GM23338 (cell line): ENCODE measurements at places on chromosomes 6 and 20. TPM values are rescaled to one million over a fixed set of nuclear protein-coding genes. Genes with fewer than 3 reads are reported as not detected.
A peak's percentile ranks its signal among the peaks of the same experiment; 100 is the strongest.

GRCh38 chr6:148997865-148998264, 251.0 kb downstream of the UST start:
- DNase-seq: no peak

- DNase-seq: no peak
Observed at GRCh38 chr6:117463762-117464665, 18.5 kb upstream of the DCBLD1 start.

The PRSS35 gene
- 1.2 and 2.1 TPM in 2 replicates for total RNA-seq

GRCh38 chr6:722608-723007, 29.7 kb upstream of the EXOC2 start:
- DNase-seq: no peak

- peak; percentile 83 for DNase-seq
Observed at GRCh38 chr20:63056236-63057170, 49.7 kb upstream of the BHLHE23 start.

- no peak for DNase-seq
Observed at GRCh38 chr20:36957875-36958667, 6.6 kb upstream of the SAMHD1 start.

DNA sequence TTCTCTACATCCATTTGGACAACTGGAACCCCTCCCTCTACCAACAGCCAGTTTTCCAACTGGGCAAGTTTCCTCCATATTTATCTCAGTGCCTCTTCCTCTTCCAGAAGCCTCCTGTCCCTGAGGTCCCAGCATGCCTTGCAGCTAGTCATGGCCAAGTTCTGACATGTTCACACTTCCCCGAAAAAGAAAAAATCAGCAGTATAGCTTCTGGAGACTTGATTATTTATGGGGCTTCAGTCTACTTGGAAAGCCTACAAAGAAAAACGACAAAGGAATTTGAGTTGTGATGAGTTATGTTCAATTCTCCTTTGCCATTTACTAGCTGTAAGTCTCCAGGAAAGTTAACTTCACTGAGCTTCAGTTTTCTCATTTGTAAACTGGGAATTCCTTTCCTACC, 406.5 kb downstream of the MAFB start:
- no peak for DNase-seq

- peak; percentile 18 for DNase-seq
Observed at GRCh38 chr6:122484760-122485159, 13.2 kb upstream of the SERINC1 start.

DNA sequence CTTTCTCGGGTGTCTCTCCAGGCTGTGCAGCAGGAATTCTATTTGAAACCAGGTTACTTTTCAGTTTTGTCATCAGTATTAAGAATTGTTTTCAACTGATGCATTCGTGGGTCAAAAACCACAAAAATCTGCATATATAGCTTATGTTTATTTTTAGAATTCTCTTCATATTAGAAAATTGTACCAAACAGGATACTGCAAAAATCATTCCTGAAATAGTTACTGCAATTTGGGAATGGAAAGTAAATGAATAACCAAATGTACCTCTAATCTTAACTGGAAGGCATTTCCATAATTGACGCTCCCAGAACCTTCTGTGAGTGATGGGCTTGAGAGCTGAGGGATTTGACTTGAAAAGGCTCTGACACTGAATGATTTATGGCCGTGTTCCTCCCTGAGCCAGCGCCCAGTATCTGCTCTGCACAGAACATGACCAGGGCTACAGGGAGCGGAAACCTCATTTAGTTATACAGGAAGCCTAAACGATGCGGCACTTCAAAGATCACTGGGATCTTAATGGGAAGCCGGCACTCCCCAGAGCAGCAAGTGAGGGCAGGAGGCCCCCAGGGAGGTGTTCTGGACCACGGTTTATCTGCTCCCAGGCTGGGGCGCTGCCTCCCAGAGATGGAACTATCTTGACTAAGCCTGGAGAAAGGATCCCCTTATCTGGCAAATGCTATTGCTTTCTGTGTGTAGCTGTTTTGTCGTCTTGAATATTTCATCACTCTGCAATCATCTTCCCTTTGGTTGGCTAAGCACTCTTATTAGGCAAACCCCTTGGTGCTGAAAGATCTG, 446.0 kb downstream of the QKI start:
- DNase-seq: no peak

The PABPC1L gene
- total RNA-seq: 44.8 and 49.1 TPM in 2 replicates

The HDGFL1 gene
- not detected in 2 replicates for total RNA-seq

DNA sequence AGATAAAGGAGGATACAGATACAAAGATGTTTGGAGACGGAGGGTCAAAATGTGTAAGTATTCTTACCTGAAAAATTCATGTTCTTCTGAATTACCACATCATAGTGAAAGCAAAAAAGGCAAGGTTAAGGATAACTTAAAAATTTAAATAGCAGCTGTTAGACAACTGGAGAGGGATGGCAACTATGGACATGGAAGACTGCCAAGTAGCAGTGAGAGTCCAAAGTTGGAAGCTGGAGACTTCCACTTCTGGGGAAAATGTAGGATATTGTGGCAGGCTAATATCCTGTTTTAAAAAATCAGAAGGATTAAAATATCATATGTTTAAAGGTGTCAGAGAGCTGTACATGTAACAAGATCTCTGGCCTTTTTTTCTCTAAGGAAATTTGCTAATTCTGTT, 29.8 kb downstream of the SYCP2 start:
- no peak for DNase-seq

The KCNQ5 gene
- 0.87 and 2.3 TPM in 2 replicates for total RNA-seq

- DNase-seq: no peak
Observed at GRCh38 chr6:20674664-20675063, 140.4 kb downstream of the CDKAL1 start.
